Dermis microvascular lymphatic vessel endothelial cell (primary cell): ENCODE measurements at places on chromosomes 2 and 18. TPM values are rescaled to one million over a fixed set of nuclear protein-coding genes. Genes with fewer than 3 reads are reported as not detected.

DNA sequence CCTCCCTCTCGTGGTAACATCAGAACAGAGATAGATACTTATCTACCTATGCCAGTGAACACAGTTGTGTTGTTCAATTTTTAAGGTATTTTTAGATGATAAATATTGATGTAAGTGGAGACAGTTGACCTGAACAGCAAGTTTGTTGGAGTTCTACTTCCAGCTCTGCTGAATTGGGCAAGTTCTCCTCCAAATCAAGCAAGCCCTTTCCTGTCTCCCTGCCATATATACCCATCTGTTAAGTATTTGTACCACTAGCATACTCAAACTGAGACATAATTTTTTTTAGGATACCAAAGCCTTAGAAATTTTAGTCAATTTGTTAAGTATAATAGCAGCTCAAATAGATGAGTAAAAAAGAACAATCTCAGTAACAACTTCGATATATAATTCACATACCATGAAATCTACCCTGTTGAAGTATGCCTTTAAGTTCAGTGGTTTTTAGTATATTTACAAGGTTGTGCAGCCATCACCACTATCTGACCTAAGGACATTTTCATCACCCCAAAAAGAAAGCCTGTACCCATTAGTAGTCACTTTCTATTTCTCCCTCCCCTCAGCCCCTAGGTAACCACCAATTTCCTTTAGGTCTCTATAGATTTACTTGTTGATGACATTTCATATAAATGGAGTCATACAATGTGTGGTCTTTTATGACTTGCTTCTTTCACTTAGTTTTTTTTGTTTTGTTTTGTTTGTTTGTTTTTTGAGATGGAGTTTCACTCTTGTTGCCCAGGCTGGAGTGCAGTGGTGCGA is 61.8 kb downstream of the COX7A2L start:
- no peak for DNase-seq

The AMER3 gene
- total RNA-seq, result not detected in 2 replicates

The CHAC2 gene
- total RNA-seq, result 4.4 and 6.4 TPM in 2 replicates

DNA sequence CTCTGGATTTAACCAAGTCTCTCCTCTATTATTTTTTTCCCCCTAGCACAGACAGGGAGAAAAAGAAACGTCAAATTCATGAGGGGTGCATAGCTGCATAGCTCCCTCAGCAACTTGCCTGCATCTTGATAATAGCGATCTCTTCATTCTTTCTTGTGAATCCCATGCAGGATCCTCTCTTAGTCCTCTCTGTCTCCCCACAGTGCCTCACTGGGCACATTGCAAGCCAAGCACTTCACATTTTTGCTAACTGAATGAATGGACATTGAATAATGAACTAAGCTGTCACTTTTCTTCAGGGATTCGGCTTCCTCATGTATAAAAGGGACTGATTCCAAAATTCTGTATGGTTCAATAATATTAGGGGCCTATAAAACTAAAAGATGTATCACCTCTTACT is 2.9 kb upstream of the EPB41L3 start:
- no peak for DNase-seq

DNA sequence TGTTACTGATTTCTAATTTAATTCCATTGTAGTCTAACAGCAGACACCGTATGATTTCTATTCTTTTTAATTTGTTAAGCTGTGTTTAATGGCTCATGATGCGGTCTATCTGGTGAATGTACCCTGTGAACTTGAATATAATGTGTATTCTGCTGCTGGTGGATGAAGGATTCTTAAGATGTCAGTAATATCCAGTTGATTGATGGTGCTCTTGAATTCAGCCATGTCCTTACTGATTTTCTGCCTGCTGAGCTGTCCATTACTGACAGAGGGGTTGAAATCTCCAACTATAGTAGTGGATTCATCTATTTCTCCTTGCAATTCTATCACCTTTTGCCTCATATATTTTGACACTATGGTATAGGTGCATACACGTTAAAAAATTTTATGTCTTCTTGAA is 373.3 kb upstream of the RAB12 start:
- no peak for DNase-seq

DNA sequence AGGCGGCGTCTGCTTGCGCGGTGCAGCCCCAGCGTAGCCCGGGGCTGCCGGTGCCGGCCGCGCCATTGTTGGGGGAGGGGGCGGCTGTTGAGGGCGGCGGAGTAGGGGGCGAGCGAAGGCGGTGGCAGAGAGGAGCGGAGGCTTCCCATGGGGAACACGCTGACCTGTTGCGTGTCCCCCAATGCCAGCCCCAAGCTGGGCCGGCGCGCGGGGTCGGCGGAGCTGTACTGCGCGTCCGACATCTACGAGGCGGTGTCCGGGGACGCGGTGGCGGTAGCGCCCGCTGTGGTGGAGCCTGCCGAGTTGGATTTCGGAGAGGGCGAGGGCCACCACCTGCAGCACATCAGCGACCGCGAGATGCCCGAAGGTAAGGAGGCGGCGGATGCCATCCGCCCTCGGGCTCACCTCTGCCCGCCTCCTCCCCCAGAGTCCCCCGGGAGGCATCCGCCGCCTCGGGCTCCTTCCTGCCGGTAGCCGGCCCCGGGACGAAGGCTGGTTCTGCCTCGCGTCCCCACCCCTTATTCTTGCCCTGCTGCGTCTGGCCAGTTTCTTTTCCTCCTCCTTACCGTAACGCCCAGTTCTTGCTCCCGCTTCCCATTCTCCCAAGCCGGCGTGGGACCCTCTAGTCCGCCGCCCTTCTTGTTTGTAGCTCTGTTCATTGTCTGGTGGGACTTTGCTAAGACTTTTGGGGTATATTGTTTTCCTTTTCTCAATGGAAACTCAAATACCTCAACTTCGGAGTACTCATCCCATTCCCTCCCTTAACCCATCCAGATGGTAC is 500 bp downstream of the CCNYL1 start:
- peak; percentile 49 for DNase-seq

DNA sequence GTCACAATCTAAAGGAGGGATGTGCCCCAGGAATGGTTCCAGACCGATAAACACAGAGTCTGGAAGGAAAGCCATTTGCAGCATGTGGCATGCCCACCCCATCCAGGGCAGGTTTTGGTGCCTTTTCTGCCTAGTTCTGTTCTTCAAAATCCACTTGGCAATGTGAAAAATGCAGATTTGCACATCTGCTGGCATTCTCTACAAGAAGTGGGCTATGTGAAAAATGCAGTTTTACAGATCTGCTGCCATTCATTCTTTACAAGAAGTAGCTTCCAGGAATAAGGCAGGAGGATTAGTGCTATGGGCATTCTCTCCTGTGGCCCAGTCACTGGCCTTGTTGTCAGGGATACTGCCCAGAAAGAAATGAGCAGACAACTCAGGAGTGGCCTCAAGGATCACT is 68.1 kb downstream of the C1D start:
- DNase-seq, result no peak

The HOXD9 gene
- total RNA-seq, result 16.8 and 18.6 TPM in 2 replicates

DNA sequence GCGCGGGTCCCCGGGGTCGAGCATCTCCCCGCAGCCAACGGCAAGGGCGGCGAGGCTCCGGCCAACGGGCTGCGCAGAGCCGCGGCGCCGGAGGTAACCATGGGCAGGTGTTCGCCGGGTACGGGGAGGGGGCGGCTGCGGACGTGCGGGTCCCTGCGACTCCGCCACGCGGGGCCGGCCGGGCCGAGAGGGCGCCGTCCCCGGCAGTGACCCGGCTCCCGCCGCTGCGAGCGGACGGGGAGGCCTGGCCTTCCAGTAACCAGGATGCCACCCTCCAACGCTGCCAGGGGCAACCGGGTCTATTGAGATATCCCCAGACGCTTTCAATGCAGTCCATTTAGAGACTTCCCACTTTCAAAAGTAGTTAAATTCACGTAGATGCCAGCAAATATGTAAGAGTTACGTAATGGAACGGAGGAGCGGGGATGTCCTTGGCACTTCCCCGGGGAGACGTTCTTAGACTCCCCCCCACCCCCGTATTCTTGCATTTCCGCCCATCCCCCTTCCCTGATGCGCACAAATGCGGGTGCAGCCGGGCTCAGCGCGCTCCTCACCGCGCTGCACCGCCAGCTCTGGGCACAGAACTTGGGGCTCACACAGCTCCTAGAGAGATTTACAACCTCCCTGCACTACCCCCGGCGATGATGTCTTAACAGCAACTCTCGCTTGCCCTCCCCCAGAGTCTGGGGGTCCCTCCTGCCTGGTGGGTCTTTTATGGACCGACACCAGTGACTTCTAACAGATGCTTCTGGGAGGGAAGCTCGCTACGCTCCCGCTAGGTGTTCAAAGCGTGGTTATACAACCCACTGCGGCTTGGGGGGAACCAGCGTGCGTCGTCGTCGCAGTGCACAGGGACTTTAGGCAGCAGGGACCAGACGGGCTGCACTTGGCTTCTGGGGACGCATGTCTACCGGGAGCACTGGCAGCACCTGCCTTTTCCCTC is 657 bp downstream of the SGPP2 start:
- DNase-seq, result no peak

DNA sequence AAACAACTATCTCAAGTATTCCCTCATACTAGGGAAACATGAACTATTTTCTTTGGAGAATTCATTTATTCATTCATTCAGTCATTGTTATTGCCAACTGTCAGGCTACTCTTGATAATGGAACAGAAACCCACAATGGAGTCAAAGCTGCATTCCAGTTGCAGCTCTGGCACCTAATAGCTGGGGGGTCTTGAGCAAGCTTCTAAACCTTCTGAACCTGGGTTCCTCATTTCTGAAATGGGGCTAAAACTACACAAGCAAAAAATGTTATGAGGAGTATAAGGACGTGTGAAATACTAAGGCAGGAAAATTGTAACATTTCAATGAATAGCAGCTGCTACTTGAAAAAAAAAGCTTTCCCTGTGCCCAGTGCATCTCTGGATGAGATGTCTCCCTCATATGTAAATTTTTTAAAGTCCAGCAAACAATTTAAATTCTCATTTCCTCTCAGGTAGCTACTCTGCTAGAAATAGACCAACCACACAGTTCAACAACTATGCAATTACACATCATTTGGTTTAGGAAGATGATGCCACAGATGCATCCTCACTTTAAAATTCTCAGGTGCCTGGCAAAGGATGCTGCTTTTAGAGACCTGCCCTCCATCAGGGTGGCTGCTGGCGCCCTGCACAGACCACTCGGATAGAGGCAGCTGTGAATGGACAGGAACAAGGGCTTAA is 38.5 kb downstream of the SPRED2 start:
- DNase-seq, result no peak

- DNase-seq, result no peak
Measured at GRCh38 chr2:129802290-129802689, 177.2 kb upstream of the RAB6C start.

DNA sequence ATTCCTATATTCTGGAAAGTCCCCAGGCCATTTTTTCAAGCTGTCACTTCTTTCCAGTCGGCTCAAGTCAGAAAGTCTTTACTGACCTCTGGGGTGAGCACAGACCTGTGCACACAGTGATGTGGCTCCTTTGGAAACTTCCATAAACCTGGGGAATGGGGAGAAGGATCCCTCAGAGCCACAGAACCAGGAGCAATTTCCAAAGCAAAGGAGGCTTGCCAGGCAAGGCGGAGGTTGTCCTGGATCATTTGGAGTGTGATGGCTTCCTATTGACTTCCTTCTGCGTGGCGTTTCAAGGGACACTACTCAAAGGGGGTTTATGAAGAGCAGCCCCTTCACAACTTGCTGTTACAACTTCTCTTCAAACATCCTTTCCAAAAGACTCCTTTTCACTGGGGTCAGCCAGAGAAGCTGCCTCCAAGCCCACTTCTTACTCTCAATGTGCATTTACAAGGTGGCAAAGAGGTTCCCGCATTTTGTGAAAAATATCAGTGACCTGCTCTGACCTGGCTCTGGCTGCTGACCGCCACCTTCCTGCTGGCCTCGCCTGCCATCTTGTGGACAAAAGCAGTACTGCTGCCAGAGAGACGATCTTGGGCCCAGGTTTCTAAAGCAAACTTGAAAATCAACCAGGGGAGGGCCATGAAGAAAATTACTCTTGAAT is 18.2 kb upstream of the TMEM247 start:
- DNase-seq, result peak; percentile 35

DNA sequence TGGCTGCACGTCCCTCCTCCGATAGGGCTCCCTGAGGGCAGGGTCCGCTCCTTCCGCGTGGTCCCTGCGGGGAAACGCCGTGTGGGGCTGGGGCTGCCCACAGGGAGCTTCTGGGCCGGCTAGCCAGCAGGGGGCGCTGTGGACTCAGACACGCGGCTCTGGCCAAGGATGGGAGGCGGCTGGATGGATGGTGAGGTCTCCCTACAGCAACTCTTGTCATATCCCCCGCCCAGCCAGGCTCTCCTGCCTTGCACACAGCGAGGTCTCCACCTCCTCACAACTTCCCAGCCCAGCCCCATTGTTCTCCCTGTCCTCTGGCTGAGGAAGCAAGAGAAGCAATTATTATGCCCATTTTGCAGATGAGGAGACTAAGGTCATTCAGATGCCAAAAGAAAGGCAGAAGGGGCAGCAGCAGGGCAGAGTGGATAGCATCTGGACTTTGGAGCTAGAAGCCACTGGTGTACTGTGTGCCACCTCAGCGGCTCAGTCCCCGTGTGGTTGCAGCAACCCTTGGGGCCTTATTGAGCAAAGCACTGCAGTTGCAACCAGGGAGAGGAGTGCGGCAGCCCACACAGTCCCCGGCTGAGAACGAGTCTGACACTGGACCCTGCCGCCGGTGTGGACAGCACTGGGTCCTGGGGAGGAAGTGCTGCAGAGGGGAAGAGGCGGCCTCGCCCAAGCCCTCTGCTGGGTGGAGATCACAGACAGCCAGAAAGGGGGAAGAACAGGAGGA is 99.0 kb downstream of the ZFP36L2 start:
- no peak for DNase-seq

GRCh38 chr2:189569295-189569910 is 11.2 kb downstream of the SLC40A1 start:
- DNase-seq, result peak; percentile 81

The SCN7A gene
- not detected in 2 replicates for total RNA-seq

The LPIN1 gene
- 14.1 and 14.7 TPM in 2 replicates for total RNA-seq

- no peak for DNase-seq
Measured at GRCh38 chr2:233287871-233288270, 19.7 kb upstream of the SAG start.

GRCh38 chr18:69626171-69626570 is 225.5 kb downstream of the DOK6 start:
- DNase-seq, result no peak

- DNase-seq, result no peak
Measured at GRCh38 chr2:155994315-155994714, 338.2 kb downstream of the NR4A2 start.

The MYOM1 gene
- total RNA-seq, result 0.26 and 1.9 TPM in 2 replicates

GRCh38 chr18:4960578-4960977 is 236.5 kb downstream of the AKAIN1 start:
- DNase-seq, result no peak

The CENPA gene
- 5.2 and 17.1 TPM in 2 replicates for total RNA-seq

The COL4A4 gene
- not detected in 2 replicates for total RNA-seq

- no peak for DNase-seq
Measured at GRCh38 chr18:43800584-43800983, 523.3 kb upstream of the SYT4 start.

DNA sequence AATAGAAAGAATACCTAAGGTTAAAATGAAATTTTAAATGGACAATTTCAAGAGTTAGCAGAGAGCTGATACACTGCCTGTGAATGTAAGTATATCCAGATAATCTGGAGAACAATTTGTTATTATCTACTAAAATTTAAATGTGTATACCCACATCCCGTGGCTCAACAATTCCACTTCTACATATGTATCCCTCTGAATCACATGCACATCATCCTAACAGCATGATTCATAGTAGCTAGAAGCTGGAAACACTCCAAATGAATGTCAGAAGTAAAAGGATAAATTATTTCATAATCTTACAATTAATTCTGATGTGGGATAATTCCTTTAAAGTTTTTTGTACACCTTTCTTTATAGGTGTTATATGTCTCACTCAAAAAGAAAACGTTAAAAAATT is 87.9 kb downstream of the CNTNAP5 start:
- no peak for DNase-seq
